Renal cortical epithelial cell (primary cell): ENCODE measurements at places on chromosomes 1 and 21. TPM values are rescaled to one million over a fixed set of nuclear protein-coding genes. Genes with fewer than 3 reads are reported as not detected.

The LCE2A gene
- not detected in 2 replicates for total RNA-seq

The IQGAP3 gene
- total RNA-seq, result 1.5 and 14.6 TPM in 2 replicates

The S100A6 gene
- total RNA-seq, result 428 and 2,979 TPM in 2 replicates

The MAGOH gene
- total RNA-seq, result 32.6 and 40.6 TPM in 2 replicates

The CFAP107 gene
- not detected in 2 replicates for total RNA-seq

The NIBAN1 gene
- 21.5 and 30.2 TPM in 2 replicates for total RNA-seq

The F3 gene
- total RNA-seq, result 5.8 and 118 TPM in 2 replicates

The CLK2 gene
- total RNA-seq, result 12.0 and 33.1 TPM in 2 replicates

The PDPN gene
- 0.87 and 2.4 TPM in 2 replicates for total RNA-seq

The DCST1 gene
- total RNA-seq, result not detected in 2 replicates

The SLAMF1 gene
- not detected in 2 replicates for total RNA-seq

The CAMTA1 gene
- 56.4 and 79.3 TPM in 2 replicates for total RNA-seq

The TESK2 gene
- total RNA-seq, result 1.0 and 1.6 TPM in 2 replicates

The MSH4 gene
- total RNA-seq, result 0.17 and 0.75 TPM in 2 replicates

The AVPR1B gene
- total RNA-seq, result not detected in 2 replicates

The GNG4 gene
- total RNA-seq, result 0.30 TPM in 1 of 2 replicates, not detected in the other

The ATP6V0B gene
- total RNA-seq, result 69.4 and 178 TPM in 2 replicates

The LCE2B gene
- total RNA-seq, result not detected in 2 replicates

The ALG14 gene
- 1.5 and 1.7 TPM in 2 replicates for total RNA-seq

The SLC9C2 gene
- total RNA-seq, result 0.60 TPM in 1 of 2 replicates, not detected in the other

The EPS8L3 gene
- total RNA-seq, result not detected in 2 replicates

The SPRR2E gene
- total RNA-seq, result not detected in 2 replicates

The LYPD8 gene
- total RNA-seq, result 2.6 and 4.3 TPM in 2 replicates

The F5 gene
- under 0.01 and 0.05 TPM in 2 replicates for total RNA-seq

The OR6N1 gene
- total RNA-seq, result not detected in 2 replicates

The RIIAD1 gene
- not detected in 2 replicates for total RNA-seq

The RNF186 gene
- total RNA-seq, result 0.05 TPM in 1 of 2 replicates, not detected in the other

The KPRP gene
- not detected in 2 replicates for total RNA-seq
